ENCODE measurements at places on chromosomes 2 and 18.
A peak's percentile ranks its signal among the peaks of the same experiment; 100 is the strongest.

- no peak for DNase-seq
Measured at GRCh38 chr2:216004697-216005283, 8.6 kb downstream of the MREG start.

DNA sequence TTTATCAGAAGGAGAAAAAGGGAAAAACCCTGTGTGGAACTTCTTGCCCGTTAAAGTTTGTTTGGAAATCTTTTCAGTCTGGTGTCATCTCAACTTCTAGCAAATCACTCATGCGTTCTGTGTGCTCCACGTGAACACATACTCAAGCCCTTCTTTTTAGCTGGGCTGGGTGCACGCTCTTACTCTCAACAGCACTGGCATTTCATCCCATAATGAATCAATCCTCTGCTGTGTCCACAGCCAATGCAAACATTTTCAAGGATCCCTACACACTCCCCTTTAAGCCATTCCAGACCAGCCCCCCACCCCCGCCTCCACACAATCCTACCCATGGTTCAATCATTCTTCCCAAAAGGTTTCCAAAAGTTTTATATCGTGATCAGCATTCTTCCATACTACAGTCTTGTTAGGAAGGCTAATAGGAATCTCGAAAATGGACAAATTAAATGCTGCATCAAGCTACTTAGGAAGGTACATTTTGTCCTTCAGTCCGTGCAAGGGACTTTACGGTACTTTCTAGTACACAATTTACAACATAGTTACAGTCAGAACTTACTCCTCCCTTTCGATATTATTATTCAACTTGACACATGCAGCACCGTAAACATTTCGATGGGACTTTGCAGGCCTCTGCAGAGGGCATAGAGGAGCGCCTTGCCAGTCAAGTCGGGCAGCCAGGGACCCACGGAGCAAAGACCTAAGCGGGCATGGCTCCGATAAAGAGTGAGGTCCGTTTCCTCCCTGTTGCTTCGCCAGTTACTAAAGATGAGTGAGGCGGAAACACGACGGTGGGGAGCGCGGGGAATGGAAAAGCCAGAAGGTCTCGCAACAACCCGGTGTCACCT, 1.4 kb downstream of the PTGR3 start:
- no peak for DNase-seq

- DNase-seq, result no peak
Measured at GRCh38 chr18:26741048-26741447, 124.5 kb downstream of the AQP4 start.

GRCh38 chr2:12321886-12322285, 394.9 kb upstream of the TRIB2 start:
- DNase-seq, result no peak

- peak; percentile 46 for DNase-seq
Measured at GRCh38 chr2:174012347-174013314, 47.5 kb upstream of the SP3 start.

- DNase-seq, result no peak
Measured at GRCh38 chr2:11270891-11271290, 73.5 kb downstream of the ROCK2 start.

DNA sequence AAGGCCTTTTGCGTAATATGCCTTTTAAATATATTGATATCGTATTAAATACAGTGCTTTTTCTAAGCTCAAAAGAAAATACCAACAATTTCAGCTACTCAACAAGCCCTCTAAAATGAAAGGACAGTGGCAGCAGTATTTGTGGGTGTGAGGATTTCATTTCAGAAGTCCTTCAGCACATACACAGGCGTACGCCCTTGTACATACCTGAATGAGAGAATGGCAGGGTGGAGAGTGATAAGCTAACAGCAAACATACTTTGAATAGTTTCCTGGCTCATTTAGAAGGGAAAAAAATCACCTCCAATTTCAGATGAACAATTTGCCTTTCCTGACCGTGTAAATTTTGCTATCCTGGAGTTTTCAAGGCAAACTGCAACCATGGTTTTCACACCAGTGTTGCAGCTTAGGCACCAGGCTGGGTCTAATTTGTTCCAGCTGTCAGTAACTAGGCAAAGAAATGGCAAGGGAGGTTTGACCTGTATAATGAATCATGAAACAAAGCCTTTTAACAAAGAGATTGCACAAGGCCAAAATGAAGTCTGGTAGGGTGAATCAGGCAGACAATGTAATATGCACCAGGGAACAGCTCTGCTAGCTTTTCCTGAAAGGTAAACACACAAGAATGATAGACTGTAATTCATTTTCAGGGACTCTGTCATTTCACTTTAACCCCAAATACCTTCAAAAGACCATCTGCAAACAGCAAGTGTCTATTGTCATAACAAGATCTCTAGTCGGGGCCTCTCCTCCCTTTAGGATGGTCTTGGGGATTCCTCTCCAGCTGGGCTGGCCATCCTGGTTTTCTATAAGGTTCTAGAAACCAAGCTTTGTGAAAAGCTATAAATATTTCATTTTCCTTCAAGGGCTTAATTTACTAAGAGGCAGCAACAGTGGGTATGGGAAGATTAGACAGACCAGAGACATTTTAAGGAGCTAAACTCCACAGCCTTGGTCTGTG, 11.5 kb downstream of the ANKRD29 start:
- no peak for DNase-seq

DNA sequence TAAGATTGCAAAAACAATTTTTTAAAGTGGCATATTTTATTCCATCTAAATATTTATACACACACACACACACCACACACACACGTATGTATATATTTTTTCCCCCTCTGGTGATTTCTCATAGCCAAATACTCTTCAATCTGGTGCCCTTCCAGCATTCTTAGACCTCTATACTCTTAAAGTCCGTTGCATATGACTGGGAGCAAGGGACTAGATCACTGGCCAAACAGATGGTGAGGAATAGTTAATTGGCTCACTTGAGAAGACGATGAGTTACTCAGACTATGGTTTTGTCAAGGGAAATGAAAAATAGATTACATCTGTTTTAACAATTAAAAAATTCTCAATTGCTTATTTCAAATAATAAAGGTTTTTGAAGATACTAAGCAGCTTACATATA, 512.5 kb upstream of the LRRTM4 start:
- no peak for DNase-seq

GRCh38 chr18:12630136-12630535, 27.8 kb downstream of the SPIRE1 start:
- DNase-seq, result no peak

DNA sequence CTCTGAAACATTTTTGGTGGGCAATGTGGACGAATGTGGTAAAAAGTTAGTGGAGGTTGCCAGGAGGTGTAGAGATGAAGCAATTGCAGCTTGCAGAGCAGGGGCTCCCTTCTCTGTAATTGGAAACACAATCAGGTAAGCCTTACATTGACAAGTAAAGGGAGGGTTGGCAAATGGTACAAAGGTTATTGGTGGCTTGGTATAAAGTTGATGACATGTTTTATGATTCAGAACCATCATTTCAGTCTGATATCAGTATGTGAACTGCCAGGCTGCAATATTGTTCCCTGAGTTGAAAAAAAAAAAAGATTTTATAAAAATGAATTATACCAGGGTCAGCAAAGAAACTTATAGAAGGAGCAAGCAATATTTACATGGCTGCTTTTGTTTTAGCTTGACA, 14.4 kb upstream of the DLX1 start:
- DNase-seq, result no peak

- no peak for DNase-seq
Measured at GRCh38 chr2:229164545-229165249, 106.4 kb downstream of the PID1 start.

DNA sequence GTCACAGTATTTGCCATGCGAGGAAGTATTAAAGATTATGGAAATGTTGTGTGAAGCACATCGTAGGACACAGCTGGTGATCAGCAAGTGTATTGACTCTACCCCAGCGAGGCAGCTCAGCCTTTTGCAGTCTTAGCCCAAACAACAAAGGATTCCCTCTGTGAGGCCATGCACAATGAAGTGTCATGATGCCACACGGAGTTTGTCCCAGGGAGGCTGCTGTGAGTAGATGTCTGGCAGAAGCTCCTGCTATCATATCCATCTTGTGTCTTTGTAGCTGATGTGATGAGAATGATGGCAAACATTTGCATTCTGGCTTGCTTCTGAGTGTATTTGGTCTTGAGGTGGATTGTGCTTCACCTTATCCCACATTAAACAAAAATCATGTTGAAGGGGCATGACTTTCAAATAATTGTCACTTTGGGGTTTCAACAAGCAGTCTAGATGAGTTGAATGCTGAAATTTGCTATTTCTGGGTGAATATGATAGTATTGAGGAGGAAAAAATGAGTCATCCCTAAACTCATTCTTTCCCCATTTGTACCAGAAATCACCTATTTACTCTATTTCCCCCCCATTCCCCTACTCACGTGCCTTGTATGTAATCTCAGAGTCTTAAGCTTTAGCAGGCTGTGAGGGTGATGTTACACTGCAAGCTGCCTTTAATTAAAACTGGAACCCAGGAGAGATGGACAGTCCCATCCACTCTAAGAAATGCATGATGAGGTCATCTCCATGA, 273.5 kb downstream of the RNF144A start:
- DNase-seq, result no peak

DNA sequence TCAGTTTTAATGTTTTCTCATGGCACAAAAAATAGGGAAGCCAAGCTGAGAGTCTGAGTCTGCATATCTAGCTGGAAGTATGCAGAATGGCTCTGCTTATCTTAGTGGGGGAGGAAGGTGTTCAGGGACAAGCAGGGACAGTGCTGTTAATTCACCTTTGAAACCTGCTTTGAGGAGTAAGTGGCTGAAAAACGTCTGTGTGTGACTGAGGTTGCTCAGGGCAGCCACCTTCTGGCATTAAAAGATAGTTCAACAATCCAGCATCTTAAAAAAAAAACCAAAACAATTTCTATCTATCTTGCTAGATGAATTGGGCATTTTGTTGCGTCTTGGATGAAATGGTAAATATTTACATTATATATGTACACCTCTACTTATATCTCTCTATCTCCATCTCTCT, 2.0 kb upstream of the TRPM8 start:
- DNase-seq, result no peak

DNA sequence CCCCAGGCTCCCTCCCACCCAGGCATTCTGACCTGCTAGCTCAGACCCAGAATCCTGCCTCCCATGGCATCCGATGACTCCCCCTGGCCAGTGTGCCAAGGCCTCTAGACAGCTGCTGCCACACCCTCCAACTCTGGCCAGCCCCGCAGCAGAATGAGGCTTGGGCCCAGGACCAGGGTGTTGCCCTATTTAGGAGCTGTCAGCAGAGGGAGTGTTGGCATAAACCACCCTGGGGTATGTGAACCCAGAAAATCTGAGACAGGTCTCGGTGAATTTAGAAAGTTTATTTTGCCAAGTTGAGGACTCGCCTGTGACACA, 134.3 kb downstream of the KLHL29 start:
- DNase-seq, result no peak

GRCh38 chr2:202040079-202040844, 6.6 kb downstream of the FZD7 start:
- DNase-seq, result no peak

DNA sequence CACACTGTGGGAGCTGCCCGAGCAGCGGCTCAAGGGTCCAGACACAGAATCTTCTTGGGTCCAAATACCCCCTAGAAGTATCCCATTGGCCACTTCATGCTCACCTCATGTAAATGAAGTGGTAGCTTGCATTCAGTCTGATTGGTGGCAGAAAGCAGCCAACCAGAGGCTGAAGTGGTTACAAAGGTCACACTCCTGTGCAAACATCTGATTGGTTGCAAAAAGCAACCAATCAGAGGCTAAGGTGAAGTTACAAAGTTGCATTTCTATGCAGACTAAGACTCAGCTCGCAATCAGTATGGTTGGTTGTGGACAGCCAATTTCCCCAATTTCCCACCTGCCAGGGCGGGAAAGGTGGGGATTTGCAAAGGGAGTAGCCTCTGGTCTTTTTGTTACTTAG, 94.3 kb downstream of the DGKD start:
- DNase-seq, result no peak

- peak; percentile 54 for DNase-seq
Measured at GRCh38 chr2:202635428-202636212, 851 bp downstream of the FAM117B start.

- no peak for DNase-seq
Measured at GRCh38 chr2:134897932-134898331, 20.7 kb upstream of the CCNT2 start.

DNA sequence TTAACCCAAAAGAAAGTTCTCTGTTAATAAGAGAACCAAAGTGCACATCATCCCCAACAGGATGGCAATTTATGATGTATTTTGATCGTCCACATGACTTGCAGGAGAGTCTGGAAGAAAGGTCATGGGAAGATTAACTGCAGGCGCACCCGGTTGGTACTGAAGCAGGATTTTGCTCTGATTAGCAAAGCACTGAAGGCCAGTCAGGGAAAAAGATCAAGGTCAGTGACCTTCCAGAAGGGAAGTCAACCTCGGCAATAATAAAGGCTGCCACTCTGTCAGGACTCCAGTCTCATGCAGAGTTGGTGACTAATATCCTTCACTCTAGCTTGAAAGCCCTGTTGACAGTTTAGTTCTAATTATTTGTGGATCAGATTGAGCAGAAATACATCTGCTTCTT, 432.7 kb upstream of the RAB12 start:
- DNase-seq, result no peak

DNA sequence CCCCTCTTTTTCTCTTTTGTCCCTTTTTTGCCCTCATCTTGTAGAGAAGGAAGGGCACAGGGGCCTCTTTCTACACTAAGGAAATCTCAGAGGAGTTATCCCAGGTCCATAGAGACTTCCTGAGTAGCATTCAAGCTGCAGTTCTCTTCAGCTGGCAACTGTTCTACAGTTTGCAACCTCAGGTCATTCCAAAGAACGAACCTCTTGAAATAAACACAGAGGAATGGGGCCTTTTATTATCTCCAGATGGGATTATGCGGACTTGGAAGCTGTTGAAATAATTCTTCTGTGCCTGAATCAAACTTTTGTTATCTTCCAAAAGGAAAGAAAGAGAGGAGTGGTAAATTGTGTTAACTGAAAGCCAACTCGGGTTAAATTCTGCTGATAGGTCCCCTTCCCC, 31.0 kb upstream of the NFE2L2 start:
- DNase-seq, result no peak

DNA sequence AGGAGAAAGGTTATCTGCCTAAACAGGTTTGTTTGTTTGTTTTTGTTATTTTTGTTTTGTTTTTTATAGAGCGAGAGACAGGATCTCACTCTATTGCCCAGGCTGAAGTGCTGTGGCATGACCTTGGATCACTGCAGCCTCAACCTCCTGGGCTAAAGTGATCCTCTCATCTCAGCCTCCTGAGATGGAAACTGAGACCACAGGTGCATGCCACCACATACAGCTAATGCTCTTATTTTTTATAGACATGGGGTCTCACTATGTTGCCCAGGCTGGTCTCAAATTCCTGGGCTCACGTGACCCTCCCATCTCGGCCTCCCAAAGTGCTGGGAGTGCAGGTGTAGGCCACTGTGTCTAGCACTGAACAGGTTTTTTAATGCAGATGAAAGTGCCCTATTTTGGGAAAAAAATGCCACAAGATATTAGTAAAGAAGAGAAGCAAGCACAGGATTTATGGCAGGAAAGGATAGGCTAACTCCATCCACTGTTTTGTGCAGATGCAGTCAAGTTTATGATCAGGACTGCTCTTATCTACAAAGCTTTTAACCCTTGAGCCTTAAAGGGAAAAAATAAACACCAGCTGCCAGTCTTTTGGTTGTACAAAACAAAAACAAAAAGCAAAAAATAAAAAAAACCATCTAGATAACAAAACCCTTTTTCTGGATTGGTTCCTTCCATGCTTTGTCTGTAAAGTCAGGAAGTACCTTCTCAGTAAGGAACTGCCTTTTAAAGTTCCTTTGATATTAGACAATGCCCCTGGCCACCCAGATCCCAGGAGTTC, 29.4 kb downstream of the MAP4K3 start:
- DNase-seq, result no peak

Measured in C1 segment of cervical spinal cord (tissue), 14 donors.